ENCODE measurements at places on chromosomes 3 and 15. TPM values are rescaled to one million over a fixed set of nuclear protein-coding genes. Genes with fewer than 3 reads are reported as not detected.

The DPP8 gene
- 23.7 TPM for polyA plus RNA-seq

The SLC51A gene
- 0.23 TPM for polyA plus RNA-seq

The CCDC50 gene
- polyA plus RNA-seq, result 44.2 TPM

The ECE2 gene
- 0.49 TPM for polyA plus RNA-seq
